ENCODE measurements at places on chromosomes 2 and 18. TPM values are rescaled to one million over a fixed set of nuclear protein-coding genes. Genes with fewer than 3 reads are reported as not detected.
A peak's percentile ranks its signal among the peaks of the same experiment; 100 is the strongest.

- DNase-seq = no peak
Observed at GRCh38 chr2:180978903-180979748, 1.3 kb upstream of the UBE2E3 start.

CYTIP gene
- total RNA-seq = 22.8 TPM

DNA sequence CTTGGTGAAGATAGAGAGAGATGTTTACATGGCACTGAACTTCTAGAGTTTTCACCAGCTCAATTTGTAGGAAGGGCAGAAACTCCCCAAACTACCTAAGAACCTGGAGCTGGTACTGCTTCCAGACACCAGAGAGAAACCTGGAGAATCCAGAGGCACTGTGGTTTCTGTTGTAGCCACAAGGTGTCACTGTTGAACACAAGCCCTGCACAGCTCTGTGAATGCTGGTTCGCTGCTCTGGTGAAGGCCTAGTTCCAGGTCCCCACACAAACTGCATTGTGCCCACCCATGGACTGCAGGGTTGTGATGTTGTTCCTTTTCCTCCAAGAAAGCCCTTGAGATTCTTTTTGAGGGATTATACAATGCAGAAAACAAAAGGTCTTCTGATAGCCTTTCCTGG is 150.5 kb upstream of the HS6ST1 start:
- no peak for DNase-seq

DNA sequence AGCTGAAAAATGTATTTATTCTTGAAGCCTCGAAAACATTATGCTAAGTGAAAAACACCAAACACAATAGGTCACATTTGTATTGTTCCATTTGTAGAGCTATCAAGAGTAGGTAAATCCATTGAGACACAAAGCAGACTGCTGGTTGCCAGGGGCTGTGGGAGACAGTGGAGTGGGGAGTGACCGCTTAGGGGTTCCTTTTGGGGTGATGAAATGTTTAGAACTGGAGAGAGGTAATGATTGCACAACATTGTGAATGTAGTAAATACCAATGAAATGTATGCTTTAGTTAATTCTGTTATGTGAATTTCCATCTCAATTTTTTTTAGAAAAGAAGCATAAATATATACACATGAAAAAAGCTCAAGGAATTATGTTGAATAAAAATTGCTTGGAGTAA is 15.8 kb downstream of the KCTD18 start:
- no peak for DNase-seq

- no peak for DNase-seq
Observed at GRCh38 chr2:2175381-2176090, 155.5 kb downstream of the MYT1L start.

DNA sequence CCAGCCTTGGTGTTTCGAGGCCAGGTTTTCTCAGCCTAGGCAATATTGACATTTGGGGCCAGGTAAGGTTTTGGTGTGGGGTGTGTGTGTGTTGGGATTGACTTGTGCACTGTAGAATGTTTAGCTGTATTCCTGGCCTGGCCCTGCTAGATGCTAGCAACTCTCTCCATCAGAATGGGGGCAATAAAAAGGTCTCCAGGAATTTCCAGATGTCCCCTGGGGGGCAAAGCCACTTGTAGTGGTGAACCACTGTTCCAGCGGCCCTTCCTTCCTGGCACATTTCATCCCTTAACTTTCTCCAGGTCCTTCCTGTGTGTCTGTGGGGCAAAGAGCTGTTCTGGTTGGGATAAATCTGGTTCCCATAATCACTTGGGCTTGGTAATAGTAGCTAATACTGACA is 12.0 kb downstream of the LIPG start:
- DNase-seq = no peak

GRCh38 chr18:10449396-10449795 is 5.0 kb upstream of the APCDD1 start:
- DNase-seq = no peak

ALK gene
- 0.18 TPM for total RNA-seq

PIEZO2 gene
- 26.8 TPM for total RNA-seq

CDCA7 gene
- 1.0 TPM for total RNA-seq

GRCh38 chr2:101775636-101776035 is 78.1 kb downstream of the MAP4K4 start:
- no peak for DNase-seq

DNA sequence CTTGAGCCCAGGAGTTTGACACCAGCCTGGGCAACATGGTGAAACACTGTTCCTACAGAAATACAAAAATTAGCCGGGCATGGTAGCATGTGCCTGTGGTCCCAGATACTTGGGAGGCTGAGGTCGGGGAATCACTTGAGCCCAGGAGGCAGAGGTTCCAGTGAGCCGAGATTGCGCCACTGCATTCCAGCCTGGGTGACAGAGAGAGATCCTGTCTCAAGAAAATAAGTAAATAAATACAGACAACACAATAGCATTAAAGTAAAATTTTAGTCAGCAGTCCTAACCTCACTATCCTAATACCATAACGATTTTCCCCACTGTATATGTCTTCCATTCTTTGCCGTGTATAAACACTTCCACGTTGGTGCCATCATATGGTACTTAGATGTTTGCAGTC is 83.0 kb upstream of the MBOAT2 start:
- no peak for DNase-seq

MYCN gene
- total RNA-seq = 7.0 TPM

DES gene
- 1.4 TPM for total RNA-seq

DNA sequence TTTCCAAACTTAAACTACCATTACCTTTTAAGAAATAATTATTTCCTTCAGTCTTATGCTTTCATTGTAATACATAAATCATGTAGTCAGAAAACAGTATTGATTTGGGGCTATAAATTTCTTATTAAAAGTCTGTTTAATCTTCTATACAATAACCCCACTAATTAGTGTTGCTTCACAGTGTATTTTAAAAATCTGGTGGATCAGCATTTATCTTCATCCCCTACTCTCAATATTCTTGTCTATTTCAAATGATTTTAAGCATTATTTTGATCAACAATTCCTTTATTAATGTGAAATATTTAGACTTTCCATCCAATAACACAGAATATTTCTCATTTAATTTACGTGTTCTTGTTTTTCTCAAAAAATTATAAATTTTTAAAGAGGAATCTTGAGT is 32.5 kb upstream of the SDC1 start:
- no peak for DNase-seq

GRCh38 chr2:26179446-26179913 is 6.6 kb downstream of the GAREM2 start:
- DNase-seq = no peak

MDH1B gene
- 1.9 TPM for total RNA-seq

DNA sequence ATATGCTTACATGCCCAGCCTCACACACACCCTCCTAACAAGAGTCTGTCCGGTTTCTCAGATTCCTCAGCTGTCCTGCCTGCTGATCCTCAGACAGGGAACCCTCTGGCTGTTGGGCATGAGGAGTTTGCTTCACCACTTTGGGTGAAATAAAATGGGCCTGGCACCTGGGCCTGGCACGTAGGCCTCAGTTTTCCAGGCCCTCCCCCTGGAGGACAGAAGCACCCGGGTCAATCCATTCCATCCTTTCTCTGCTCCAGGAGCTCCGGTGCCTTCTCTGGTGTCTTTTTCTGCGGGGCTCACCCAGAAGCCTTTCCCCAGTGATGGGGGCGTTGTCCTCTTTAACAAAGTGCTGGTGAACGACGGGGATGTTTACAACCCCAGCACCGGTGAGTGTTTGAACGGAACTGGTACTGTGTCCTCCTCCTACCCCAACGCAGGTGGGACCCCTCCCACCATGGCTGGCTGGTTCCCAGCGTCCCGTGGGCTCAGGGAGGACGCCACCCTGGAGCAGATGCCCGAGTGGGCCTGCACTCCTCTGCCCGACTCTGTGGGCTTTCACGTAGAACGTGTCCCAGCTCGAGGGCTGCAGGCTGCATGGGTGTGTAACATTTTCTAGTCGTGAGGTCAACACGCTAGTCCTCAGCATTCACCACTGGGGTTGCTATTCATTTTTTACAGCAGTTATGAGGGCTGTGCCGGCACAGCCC is 62.8 kb downstream of the EMILIN2 start:
- DNase-seq = no peak

DNA sequence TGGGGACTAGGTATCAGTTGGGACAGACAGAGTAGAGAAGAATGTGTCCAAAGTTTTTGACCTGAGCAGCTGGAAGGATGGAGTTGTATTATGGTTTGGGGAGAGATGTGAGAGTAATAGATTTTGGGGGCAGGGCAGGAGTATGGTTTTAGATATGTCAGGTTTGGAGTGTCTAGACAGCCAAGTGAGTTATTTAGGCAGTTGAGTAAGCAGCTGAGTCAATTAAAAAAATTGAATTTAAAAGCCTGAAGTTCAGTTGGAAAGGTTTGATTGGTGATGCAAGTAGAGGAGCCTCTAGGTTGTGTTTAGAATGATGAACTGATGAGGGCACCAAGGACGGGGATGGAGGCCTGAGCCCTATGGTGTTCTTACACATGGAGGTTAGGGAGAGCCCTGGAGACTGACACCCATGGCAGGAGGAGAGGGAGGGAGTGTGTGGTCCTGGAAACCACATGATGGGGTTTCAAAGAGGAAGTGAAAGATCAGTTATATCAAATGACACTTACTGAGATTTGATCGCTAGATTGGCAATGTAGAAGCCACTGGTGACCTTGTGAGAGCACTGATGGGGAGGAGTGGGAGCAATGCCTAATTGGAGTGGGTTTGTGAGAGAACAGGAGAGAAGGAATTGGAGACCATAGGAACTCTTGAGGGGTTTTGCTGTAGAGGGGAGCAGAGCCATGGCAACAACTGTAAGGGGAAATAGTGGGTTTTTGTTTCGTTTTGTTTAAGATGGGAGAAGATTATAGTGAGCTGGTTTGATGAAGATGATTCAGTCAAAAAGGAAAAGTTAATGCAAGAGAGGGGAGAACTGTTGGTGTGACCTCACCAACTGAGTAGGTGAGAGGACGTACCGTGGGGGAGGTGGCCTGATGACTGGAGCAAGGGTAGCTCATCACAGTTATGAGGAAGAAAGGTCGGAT is 10.3 kb downstream of the ITGA6 start:
- no peak for DNase-seq

TUBB8B gene
- total RNA-seq = not detected

DNA sequence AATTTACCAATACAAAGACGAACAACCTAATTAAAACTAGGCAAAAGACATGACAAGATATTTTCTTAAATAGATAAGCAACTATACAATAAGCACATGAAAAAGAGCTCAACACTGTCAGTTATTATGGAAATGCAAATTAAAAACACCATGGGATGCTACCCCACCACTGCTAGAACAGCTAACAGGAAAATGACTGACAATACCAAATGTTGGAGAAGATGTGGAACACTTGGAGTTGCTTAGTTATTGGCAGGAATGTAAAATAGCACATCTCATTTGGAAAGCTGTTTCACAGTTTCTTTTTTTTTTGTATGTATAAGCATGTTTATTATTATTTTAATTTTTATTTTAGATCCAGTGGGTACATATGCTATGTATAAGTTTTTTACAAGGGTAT is 84.4 kb downstream of the CYRIA start:
- no peak for DNase-seq

DNA sequence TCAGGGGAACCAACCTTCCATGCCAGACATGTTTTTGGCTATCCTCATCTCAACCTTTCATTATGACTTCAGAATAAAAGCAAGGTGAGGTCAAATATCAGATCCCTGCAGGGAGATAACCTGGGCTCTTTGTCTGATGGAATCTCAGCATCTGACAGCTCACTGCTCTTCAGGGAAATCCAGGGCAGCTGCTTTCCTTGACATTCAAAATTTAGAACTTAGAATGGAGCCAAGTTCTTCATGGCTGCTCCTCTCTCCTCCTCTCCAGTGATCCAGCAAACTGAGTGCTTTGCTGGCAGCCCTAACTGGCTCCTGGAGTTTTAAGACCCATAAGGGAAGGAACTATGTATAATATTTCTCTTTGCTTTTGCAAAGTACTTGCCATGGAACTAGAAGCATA is 716.3 kb downstream of the TSN start:
- DNase-seq = no peak

DNA sequence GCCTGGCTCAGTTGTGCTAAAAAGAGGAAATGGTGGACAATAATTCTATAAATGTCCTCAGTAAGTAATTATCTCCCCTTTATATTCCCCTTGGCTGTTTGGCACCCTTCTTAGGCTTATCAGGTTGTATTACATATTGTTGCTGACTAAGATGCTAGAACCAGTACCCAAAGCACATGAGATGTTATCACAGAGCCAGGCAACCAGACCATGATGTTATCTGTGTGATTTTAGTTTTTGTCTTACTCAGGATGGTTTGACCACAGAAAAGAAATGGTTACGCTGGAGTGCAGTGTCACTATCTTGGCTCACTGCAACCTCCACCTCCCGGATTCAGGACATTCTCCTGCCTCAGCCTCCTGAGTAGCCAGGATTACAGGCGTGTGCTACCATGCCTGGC is 15.2 kb downstream of the R3HDM1 start:
- no peak for DNase-seq

GRCh38 chr2:96146153-96146880 is 1.1 kb upstream of the DUSP2 start:
- DNase-seq = peak; percentile 68

CAVIN2 gene
- 71.1 TPM for total RNA-seq

DNA sequence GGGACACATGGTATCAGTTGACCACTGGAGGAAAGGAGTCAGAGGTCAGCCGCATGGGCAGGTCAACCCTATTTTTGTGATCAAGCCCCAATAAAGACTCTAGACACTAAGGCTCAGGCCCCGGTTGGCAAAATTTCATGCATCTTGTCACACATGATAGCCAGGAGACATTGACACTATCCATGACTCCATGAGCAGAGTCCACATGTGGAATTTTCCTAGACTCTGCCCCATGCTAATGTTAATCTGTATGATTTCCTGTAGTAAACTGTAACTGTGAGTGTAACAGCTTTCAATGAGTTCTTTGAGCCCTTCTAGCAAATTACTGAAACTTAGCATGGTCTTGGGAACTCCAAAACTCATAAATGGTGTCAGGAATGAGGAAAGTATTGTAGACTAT is 192.3 kb downstream of the PDE11A start:
- no peak for DNase-seq

FSIP2 gene
- 1.3 TPM for total RNA-seq

DNA sequence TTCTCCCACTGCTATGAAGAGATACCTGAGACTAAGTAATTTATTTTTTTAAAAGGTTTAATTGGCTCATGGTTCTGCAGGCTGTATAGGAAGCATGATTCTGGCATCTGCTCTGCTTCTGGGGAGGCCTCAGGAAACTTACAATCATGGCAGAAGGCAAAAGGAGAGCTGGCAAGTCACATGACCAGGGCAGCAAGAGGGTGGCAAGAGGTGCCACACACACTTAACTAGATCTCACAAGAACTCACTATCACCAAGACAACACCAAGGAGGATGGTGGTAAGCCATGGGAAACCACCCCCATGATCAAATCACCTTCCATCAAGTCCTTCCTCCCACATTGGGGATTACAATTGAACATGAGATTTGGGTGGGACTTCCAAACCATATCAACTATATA is 38.3 kb downstream of the SP3 start:
- DNase-seq = no peak

GRCh38 chr18:35390951-35391700 is 14.0 kb upstream of the ZNF396 start:
- DNase-seq = no peak

NT5C1B gene
- total RNA-seq = not detected
